Stimulated activated naive CD4-positive, alpha-beta T cell treated with Interleukin-2 at 50 U/mL for 16 hours (primary cell): ENCODE measurements at places on chromosomes 4 and X.

- DNase-seq = no peak
These were observed 13.8 kb downstream of the CCDC22 start for GRCh38 chrX:49249071-49249470.

GRCh38 chr4:730511-730910 is 24.9 kb downstream of the PCGF3 start:
- DNase-seq = no peak

DNA sequence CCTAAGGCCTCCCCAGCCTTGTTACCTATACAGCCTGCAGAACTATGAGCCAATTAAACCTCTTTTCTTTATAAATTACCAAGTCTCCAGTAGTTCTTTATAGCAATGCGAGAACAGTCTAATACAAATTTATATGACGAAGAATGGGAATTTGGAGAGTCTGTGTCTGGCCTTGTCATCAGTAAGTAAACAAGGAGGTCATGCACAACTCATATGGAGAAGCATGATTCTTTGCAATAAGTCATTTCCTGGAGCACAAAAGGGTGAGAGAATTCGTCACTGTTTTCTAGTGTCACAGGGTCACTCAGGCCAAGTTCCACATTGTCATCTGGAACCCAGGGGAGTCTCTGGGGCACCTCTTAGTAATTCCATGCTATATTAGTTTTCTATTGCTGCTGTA is 49.0 kb upstream of the HS6ST2 start:
- no peak for DNase-seq

DNA sequence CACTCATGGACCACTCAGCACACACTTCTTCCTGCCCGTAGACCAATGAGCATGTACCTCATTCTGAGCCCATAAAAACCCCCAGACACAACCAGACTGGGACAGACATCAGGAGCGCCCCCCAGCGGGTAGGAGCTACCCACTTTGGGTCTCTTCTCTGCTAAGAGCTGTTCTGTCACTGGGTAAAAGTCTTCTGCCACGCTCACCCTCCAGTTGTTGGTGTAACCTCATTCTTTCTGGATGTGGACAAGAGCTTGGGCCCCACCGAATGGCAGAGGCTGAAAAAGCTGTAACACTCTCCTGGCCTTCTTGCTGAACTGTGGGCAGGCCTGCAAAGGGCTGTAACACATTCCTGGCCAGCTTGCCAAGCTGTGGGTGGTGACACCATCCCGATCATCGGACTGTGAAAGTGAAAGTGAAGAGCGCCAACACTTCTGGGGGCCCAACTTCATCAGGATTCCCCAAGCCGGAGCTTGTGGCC is 137.6 kb downstream of the TECRL start:
- no peak for DNase-seq

- no peak for DNase-seq
These were observed 49.1 kb downstream of the DHRSX start for GRCh38 chrX:2451501-2452316.

GRCh38 chr4:23001478-23001877 is 308.7 kb downstream of the GBA3 start:
- no peak for DNase-seq

- DNase-seq = no peak
These were observed 118.3 kb downstream of the SORBS2 start for GRCh38 chr4:185693548-185694215.

GRCh38 chr4:2647403-2648158 is 108.6 kb downstream of the TNIP2 start:
- no peak for DNase-seq

DNA sequence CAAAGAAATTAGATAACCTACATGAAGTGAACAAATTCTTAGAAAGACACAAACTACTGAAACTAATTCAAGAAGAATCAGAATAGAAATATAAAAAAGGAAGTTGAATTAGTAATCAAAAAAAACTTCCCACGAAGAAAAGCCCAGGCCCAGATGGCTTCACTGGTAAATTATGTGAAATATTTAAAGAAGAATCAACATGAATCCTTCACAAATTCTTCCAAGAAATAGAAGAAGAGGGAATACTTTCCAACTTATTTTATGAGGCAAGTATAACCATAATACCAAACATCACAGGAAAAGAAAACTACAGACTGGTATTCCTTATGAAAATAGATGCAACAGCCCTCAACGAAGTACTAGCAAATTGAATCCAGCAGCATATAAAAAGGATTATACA is 30.7 kb downstream of the MOSPD2 start:
- no peak for DNase-seq

DNA sequence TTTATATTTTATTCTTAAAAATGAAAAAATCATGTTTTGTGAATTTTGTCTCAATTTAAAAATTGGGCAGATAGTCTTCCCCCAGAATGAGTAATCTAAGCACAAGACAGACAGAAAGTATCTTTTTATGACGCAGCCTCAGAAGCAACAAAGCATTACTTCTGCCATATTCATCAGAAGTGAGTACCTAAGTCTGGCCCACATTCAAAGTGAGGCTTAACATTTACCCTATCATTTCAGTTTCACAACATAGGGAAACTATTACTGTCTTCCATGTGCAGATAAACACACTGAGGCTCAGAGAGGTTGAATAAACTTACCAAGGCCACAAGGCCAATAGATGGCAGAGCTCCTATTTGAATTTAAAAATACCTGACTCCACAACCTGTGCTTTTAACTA is 4.4 kb upstream of the PRDX4 start:
- no peak for DNase-seq

- DNase-seq = no peak
These were observed 34.4 kb downstream of the NEXMIF start for GRCh38 chrX:74890676-74891430.

GRCh38 chr4:40592034-40592433 is 37.6 kb downstream of the RBM47 start:
- DNase-seq = no peak

DNA sequence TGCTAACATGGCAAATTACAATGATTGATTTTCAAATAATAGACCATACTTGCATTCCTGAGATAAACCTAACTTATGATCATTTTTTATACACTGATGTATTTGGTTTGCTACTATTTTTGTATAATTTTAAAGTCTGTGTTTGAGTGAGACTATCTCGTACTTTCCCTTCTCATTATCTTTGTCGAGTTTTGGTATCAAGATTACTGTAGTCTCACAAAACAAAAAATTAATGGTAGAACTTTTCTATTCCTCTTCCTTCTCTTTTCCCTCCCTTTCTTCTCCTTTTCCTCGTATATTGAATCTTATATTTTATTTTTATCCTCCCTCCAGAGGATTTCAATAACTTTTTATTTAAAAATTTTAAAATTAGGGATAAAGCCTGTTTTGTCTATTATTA is 41.5 kb downstream of the RGS12 start:
- no peak for DNase-seq

DNA sequence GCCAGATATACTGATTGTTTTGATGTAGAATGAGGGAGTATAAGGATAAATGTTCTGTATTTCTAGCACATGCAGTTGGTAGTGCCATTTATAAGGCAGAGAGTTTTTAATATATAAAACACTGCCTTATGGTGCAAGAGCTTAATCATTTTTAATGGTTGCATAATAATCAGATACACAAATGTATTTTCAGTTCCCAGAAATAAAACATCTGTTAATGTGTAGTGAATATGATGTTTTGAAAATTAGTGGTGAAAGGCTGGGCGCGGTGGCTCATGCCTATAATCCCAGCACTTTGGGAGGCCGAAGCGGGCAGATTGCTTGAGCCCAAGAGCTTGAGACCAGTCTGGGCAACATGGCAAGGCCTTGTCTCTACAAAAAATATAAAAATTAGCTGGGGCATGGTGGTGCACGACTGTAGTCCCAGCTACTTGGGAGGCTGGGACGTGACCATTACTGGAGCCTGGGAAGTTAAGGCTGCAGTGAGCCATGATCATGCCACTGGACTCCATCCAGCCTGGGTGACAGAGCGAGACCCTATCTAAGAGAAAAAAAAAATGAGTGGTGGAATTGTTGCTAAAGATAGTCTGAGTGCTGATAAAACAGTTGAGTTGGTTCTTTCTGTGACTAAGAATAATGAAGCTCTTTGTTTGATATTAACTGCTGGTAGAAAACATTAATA is 29.3 kb downstream of the CLCN3 start:
- DNase-seq = no peak

DNA sequence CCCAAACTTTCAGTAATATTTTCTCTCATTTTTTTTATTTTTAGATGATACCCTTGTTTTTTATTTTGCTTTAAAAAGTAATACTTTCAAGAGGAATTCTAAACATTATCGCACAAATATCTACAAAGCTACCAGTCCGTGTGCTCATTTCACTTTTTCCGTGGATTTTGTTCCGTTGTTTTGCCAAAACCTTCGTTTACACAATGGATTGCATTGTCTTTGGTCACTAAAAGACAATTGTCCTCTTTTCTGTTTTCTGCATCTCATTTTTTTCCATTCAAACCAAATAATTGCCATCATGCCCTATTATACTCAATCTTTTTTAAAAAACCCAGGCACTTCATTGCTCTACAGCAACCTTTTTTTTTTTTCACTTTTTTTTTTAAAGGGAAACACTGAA is 214.9 kb downstream of the CXXC4 start:
- no peak for DNase-seq

- no peak for DNase-seq
These were observed 58.7 kb downstream of the TMA16 start for GRCh38 chr4:163553146-163553545.

DNA sequence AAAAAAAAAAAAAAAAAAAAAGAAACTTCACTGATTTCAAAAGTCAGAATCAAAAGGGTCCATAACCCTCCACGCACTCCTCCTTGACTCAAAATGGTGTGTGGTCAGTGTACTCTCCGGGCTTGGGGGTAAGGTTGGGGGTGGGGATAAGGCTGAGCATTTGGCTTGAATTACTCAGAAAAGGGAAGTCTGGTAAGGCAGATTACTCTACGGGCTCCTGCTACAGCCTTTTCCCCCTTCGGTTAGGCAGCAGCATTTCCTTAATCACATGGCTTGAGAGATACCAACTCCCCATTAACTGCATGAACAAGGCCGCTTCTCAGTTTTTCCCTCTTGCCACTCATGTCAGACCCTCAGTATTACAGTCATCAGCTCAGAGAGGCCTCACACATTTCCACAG is 135.4 kb upstream of the DUSP21 start:
- no peak for DNase-seq

- no peak for DNase-seq
These were observed 6.1 kb upstream of the SEC24D start for GRCh38 chr4:118842055-118842454.

- no peak for DNase-seq
These were observed 253.7 kb downstream of the GRXCR1 start for GRCh38 chr4:43146198-43146597.

DNA sequence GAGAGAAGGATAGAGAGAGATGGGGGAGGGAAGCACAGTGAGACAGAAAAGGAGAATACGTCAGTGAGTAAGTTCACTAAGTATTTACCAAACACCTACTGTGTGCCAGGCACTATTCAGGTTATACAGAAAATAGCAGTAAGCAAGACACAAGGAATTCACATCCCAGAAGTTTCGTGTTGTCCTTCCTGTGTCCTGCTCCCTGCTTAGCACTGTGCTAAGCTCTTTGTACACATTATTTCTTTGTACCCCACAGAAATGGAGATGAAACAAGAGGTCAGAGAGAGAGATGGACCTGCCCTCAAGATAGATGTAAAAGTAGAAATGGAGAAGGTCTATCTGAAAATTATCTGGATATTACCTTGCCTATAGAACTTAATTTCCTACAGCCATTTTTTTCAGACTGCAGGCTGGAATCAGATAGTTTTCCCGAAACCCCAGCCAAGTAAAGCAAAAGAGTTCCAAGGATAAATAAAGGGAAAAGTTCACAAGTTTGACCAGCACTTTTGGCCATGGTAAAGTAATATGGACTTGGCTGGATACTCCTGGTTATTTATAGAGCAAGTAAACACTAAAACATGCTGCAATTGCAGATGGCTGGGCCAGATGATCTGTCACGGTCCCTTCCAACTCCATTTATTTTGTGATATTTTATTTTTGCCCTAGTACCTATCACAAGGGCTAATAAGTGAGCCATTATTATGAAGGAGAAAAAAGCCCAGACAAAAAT is 353.7 kb upstream of the SLC7A11 start:
- no peak for DNase-seq

DNA sequence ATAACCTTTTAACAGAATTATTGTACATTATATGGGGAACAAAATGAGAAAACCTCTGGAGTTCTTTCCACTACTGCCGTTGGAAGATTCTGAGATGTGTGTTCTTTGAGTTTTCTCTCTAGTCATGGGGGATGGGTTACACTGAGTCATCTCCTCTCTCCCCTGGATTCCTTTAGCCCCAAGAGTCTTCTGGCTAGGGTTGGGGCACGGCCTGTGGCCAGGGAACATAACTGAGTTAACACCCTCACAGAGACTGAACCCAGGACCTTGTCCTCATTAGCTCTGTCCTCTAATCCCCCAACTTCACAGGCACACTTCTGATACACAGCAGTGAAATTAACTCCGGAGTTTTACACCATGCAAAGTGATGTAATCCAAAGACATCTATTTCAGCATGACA is 142.3 kb upstream of the F9 start:
- DNase-seq = no peak

GRCh38 chr4:86050496-86050895 is 309.4 kb downstream of the MAPK10 start:
- DNase-seq = no peak

- no peak for DNase-seq
These were observed 49.4 kb upstream of the GUCY1A1 start for GRCh38 chr4:155617296-155617695.

DNA sequence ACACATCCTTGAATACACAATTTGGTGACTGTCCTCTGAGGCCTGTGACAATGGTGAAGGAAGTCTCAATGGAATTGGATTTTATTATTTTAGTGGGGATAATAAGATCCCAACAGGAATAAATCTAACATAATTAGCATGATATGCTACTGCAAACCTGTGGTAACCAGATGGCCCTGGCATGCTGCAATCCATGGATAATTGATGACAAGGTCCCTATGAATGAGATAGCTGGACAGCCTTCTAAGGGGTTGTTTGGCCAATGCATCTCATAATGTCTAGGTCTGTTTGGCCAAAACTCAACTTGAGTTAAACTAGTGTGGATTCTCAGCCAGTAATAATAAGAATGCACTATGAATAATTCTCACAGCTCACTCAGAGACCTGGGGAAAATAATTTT is 145.3 kb upstream of the GALNTL6 start:
- DNase-seq = no peak

GRCh38 chrX:66654411-66654810 is 15.5 kb upstream of the EDA2R start:
- DNase-seq = no peak

DNA sequence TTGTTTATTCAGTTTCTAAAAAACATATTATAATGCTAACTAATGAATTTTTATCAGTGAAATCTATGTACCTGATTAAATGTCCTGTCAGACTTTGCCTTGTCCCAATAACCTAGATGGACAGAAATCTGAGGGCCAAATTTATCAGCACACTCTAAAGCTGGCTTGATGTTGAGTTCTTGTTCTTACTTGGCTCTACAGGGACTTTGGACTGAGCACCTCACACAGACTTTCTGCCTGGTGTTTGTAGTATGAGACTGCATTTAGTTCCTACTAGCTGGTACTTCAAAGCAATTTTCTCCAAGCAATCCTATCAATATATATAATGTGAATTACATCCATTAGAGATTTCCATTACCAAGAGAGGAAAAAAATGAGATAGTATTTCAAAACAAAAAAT is 37.8 kb downstream of the INTS12 start:
- no peak for DNase-seq

GRCh38 chrX:56733459-56734046 is 4.5 kb downstream of the NBDY start:
- DNase-seq = peak; percentile 26
